ENCODE measurements at places on chromosomes 3 and 15. TPM values are rescaled to one million over a fixed set of nuclear protein-coding genes. Genes with fewer than 3 reads are reported as not detected.

HCLS1 gene
- 9.6 TPM for total RNA-seq

GCNT3 gene
- not detected for total RNA-seq

ETV5 gene
- total RNA-seq: 5.9 TPM

PLS1 gene
- total RNA-seq: 1.9 TPM

DNA sequence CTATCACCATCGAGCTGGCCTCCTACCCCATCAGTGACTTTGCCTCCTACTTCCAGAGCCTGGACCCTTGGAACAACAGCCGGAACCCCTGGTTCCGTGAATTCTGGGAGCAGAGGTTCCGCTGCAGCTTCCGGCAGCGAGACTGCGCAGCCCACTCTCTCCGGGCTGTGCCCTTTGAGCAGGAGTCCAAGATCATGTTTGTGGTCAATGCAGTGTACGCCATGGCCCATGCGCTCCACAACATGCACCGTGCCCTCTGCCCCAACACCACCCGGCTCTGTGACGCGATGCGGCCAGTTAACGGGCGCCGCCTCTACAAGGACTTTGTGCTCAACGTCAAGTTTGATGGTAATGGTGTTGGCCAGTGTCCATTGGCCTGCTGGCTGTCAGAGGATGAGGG is 6.1 kb downstream of the GRM2 start:
- DNase-seq: peak; percentile 22

DNA sequence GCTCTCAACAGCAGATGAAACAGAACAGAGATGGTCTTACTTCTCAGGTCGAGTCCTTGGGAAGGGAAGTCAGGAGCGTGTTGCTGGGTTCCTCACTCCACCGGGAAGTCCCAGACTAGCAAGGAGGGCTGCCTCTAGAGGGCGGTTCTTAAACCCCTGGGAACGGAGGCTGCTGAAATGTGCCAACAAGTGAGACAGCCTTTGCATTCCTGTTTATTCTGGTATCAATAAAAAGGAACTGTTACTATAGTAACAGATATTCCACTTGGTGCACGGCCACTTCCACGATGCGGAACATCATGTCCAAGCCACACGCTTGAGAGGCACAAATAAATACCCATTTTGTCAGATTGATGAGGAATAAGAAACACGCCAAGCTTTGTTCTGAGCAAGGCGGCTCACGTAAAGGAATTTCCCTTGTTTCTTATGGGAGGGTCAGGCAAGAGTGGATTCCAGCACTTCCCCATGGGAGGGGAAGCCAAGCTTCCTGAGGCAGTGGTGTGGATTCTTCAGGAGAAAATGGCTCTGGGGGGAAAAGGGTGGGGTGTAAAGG is at the start of gene FAM107A:
TSS of gene FAM107A (minus strand) at position 123 of the 553 bp plus-strand sequence. CDS start 7,531 bp downstream, outside the sequence.
- peak; percentile 56 for DNase-seq

DNA sequence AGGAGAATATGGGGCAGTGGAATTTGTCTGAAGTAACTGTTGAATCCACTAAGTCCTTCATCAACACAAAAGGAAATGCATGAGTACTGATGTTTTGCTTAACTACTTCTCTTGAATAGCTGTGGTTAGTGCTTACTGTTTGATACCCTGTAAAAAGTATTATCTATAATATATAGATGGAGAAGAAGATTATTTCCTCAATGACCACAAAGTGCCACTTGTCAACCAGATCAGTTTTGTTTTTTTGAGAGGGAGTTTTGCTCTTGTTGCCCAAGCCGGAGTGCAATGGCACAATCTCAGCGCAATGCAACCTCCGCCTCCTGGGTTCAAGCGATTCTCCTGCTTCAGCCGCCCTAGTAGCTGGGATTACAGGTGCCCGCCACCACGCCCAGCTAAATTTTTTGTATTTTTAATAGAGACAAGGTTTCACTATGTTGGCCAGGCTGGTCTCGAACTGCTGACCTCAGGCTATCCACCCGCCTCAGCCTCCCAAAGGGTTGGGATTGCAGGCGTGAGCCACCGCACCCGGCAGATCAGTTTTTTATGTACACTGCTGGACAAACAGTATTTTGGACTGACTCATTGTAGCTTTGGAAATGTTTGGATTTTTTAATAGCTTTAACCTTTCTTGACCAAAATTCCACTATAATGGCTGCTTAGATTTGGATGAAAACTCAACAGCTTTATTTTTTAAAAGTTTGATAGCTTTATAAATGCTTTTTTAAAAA is 1.5 kb upstream of the RPLP1 start:
- no peak for DNase-seq

DNA sequence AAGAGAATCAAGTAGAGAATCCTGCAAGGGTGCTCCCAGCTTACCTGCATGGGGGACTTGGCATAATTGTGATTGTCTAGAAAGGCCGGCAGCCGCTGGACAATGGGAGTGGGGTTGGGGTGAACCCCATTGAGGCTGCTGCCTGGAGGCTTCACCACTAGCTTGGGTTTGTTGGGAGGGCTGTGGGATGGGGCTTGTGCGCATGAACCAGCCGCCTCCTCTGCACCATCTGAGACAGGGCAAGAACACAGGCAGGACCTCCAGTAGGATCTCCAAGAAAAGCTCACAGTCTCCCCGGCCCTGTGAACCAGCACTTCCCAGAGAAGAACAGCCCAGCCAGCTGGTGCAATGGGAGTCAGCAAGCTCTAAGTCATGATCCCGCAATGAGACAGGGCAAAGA is 39.8 kb downstream of the SEMA3G start:
- DNase-seq: peak; percentile 22

GRCh38 chr15:100686021-100686724 is 83.8 kb downstream of the ASB7 start:
- peak; percentile 61 for DNase-seq

- DNase-seq: no peak
Observed at GRCh38 chr15:88049506-88049905, 207.0 kb downstream of the NTRK3 start.

- DNase-seq: no peak
Observed at GRCh38 chr3:14285548-14285925, 106.9 kb downstream of the LSM3 start.

GRCh38 chr3:126880901-126881300 is 102.0 kb upstream of the PLXNA1 start:
- no peak for DNase-seq

Data from Right ventricle myocardium superior (tissue), 1 donor.